ENCODE measurements at places on chromosomes 1 and 21.

DNA sequence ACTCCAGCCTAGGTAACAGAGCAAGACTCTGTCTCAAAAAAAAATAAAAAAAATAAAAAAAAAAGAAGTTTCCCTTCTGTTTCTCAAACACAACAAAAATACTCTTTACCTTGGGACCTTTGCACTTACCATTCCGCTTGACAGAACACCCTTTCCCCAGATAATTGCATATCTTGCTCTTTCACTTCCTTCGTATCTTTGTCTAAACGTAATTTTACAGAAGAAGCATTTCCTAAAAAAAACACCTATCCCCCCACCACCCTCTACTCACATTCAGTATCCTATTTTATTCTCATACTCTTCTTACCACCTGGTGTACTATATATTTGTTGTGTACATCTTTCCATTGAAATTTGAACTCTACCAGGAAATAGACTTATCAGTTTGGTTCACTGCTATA lies 32.7 kb downstream of the ASH1L start:
- no peak for DNase-seq

DNA sequence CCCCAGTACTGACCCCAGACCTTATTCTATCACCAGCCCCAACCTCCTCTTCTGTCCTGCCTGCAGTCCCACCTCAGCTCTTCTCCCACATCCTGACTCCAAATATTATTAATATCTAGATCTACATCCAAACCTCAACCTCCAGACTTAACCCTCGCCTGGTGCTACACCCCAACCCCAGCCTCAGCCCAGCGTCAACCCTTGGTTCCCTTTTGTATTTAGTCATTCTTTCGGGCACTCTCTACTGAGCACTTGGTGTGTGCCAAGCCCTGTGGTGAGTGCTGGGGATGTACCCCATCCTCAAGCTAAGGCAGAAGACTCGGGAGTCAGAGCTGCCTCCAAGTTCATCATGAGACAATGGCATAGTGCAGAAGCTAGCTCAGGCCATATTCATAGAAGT lies 1.1 kb downstream of the SHISAL2A start:
- no peak for DNase-seq

DNA sequence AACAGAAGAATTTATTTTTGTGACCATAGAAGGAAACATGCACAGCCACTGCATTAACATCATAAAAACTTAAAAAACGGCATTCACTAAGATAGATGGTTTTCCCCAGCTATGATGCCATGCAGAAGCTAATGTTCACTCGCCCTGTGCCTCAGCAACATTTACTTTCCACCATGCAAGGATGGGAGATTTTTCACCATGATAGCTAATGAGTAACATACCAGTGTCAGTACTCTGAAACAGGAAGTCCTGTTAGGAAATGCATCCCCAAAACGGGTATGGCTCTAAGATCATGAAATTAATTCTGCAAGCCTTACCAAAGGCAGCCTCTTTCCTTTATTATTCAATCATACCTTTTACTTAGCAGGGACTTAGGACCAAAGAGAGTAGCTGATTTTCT lies 17.5 kb upstream of the VAMP3 start:
- no peak for DNase-seq

DNA sequence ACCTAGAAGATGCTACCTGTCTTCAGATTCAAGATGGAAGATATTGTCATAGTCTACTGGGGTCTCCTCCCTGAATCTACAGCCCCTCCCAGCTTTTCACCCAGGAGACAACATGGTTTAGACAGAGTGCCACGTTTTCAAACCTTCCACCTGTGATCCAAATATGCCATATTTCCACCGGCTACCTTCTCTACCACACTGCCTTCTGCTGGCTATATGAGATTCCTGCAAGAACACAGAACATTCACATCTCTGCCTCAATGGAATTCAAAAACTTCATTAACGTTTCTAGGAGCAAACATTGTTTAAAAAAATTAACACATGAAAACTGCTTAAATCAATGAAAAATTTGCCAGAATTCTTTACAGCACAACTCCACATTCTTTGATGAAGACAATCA lies 12.9 kb upstream of the LELP1 start:
- DNase-seq, result peak; percentile 65

- no peak for DNase-seq
Observed at GRCh38 chr1:163774401-163774945, 452.7 kb downstream of the NUF2 start.

GRCh38 chr1:94382201-94382600 lies 36.0 kb upstream of the ABCD3 start:
- peak; percentile 27 for DNase-seq

GRCh38 chr1:220788900-220789299 lies 2.2 kb downstream of the MTARC1 start:
- DNase-seq, result peak; percentile 63

DNA sequence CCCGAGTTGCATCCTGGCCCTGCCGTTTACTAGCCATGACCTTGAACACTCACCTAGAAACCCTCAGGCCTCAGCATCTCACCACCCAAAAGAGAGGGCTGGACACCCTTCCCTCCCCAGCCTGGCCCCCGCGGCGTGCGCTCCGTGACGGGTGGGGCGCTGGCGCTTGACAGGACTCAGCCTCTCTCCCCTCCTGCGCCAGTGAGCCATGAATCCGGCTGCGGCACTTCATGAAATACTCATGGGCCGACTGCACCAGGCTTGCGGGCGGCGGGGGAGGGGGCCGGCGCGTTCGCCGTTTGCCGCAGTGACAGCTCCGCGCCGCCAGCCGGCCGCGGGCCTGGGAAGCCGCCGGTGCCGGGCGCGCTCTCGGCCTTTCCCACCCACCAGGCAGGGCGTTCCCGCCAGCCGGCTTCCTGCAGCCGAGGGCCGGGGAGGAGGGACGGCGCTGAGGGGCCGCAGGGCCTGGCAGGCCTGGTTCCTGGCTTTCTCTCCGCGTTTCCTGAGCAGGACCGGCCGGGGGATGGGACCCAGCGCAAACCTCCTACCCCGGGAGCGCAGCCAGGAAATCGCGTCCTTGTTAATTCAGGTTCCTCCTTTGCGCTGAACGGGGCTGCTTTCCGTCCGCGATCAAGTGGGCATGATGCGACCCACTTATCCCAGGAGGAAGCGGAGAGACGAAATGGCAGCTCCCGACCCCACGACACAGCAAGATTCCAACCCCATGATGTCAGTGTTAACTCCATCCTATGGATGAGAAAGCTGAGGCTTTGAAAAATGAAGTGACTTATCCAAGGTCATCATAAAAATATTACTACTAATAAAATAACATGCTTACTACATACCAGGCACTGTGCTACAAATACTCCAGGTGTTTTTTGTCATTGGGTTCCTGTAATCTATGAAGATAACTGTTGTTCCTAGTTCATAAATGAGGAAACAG lies 9.1 kb upstream of the LUZP1 start:
- peak; percentile 52 for DNase-seq

- DNase-seq, result no peak
Observed at GRCh38 chr1:85153149-85153891, 47.5 kb downstream of the SYDE2 start.

DNA sequence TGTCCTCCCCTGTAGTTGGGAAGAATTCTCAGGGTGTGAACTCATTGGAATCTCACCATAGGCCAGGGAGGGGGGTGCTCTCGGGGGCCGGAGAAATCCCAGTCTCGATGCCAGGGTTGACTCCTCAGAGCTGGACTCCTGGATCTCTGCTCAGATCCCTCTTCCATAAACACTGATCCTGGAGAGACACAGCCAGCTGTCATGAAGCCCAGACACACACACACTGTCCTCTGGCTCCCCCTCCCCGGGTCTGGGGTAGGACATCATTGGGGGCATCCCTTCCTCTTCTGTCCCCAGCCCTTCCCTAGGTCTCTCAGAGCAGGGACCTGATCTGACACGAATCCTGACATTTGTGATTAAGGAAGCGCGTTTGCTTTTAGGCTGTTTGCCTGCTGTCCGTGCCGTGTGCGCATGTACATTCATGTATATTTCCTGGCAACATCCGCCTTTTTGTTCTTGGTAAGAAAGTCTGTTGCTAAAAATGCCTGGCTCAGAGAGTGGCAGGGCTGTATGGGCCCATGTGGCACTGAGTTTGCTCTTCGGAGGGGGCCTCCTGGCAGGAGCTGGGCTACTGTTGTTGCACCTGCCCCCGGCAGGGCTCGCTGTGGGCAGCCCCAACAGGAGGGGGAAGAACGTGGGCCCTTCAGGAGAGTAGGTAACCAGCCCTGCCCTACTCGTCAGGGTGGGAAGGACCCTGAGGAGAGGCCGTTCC lies 45.4 kb upstream of the SELENON start:
- no peak for DNase-seq

DNA sequence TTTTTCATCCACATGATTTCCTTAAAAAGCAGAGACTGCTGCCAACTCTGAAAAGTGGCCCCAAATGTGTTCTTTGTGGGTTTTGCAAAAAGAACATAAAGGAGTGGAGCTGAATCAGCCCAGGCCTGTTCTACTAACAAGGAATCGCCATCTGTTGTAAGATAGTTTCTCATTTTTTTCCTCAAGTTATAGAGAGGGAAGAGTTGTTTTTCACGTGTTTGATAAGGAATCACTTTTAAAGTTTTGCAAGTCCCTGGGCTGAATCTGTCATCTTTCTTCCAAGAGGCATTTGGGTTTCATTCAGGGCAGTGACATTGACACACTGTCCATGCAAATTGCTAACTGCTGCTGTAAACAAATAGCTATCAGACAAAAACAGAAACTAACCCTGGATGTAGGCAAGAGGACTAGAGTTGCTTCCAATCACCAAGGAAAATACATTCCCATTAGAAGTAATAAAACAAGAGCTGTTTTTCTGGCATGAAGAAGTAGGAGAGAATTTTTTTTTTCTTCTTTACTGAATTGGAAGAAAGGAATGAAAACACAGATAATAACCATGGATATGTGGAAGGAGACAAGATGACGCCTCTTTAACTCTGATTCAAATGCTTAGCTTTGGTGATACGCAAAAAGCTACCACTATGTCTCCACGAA lies 58.8 kb upstream of the TBX15 start:
- peak; percentile 17 for DNase-seq

DNA sequence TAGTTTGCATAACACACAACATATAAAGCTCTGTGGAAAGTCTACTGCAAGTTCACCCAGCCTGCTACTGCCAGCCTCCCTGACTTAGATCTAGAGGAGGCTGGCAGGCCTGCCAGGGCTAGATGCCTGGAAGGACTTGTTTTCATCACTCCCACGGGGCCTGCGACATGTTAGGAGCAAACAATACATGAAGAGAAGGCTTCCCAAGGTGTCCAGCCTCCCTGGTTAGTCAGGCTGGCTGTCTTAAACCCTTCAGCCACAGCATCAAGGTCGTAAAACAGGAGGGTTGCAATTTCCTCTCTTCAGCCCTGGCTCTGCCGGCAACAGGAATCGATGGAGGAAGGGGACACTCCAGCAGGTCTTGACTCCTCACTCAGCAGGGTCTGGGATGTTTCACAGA lies 104.5 kb downstream of the NGF start:
- no peak for DNase-seq

- DNase-seq, result no peak
Observed at GRCh38 chr21:15468368-15468767, 261.4 kb upstream of the USP25 start.

- DNase-seq, result no peak
Observed at GRCh38 chr21:14866859-14867765, 197.7 kb downstream of the NRIP1 start.

DNA sequence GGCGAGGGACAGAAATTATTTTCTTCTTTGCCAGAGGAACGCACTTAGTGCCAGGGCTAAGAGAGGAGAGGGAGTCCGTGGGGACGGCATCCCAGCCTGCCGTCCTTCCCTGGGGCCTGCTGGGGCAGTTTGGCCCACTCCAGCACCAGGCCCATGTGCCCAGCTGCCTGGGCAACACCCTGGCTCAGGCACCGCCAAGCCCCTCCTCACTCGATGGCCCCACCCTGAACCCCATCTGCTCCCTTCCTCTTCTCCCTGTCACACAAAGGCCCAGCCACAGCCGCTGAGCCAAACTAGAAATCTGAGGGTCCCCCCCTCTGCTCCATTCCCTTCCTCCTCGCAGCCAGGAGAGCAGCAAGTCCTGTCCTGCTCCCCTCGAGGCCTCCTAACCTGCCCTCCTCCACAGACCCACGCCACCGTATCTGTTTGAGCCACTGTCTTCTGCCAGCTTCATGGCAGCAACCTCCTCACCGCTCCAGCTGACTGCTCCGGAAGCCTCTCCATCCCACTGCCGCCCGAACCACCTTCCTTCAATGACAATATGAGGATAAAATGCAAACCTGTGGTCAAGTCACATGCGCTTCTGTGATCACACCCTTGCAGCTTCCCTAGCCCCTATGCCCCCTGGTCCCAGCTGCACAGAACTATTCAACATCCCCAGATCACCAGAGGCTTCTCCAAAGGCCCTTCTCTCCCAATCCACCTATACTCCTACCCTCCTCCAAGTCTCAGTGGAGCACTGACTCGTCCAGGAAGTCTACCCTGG lies 8.4 kb upstream of the TNNI1 start:
- DNase-seq, result no peak

DNA sequence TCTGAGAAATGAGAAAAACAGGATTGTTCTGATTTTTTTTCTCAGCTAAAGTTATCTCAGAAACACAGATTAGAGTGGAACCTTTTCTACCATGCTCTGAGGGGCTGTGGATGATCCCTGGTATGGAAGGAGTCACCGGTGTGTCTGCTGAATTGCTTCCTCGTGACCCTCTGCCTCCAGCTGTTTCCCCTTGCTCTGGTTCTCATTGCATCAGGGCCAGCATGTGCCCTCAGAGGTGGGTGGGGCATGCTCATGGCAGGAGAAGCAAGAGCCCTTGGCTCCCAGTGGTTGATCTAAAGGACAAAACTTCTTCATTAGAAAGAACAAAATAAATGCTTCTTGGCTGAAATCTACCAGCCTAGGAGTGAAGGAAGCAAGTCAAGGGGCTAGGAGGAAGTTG lies 183.2 kb upstream of the HMCN1 start:
- DNase-seq, result peak; percentile 75

- no peak for DNase-seq
Observed at GRCh38 chr21:37682966-37683365, 233.3 kb downstream of the KCNJ6 start.

GRCh38 chr1:151909167-151910149 lies at the start of gene THEM4:
Gene THEM4, minus strand, starts transcription at chr1:151909511. Its CDS starts 53 bp downstream, at chr1:151909458.
- DNase-seq, result peak; percentile 97

DNA sequence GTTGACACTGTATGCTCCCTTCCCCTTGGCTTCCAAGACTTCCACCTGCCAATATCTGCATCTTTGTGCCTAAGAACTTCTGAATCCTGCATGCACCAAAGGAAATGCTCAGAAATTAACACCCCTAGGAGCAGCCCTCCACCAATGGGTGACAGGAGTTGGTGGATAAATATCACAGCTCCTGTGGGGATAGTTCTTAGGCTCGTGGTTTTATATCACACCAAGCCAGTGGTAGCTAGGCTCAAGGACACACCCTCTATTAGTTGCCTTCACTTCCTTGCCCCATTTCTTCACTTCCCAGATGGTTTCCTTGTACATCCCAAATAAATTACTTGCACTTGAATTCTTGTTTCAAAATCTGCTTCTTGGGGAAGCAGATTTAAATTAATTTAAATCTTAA lies 16.9 kb upstream of the CDC14A start:
- no peak for DNase-seq

GRCh38 chr1:30952098-30952497 lies 43.5 kb upstream of the SDC3 start:
- DNase-seq, result no peak

GRCh38 chr1:28241638-28242241 lies 5.8 kb downstream of the ATP5IF1 start:
- no peak for DNase-seq

- DNase-seq, result no peak
Observed at GRCh38 chr1:37989361-37989930, 376 bp downstream of the SF3A3 start.

Data from trophoblast cell (in vitro differentiated cells and primary cell).